NCI-H748 treated with DMSO at 0.1 percent for 48 hours (cell line): ENCODE measurements at places on chromosomes 1 and 21.

- no peak for DNase-seq
Measured at GRCh38 chr1:175704621-175705020, 38.8 kb downstream of the TNR start.

DNA sequence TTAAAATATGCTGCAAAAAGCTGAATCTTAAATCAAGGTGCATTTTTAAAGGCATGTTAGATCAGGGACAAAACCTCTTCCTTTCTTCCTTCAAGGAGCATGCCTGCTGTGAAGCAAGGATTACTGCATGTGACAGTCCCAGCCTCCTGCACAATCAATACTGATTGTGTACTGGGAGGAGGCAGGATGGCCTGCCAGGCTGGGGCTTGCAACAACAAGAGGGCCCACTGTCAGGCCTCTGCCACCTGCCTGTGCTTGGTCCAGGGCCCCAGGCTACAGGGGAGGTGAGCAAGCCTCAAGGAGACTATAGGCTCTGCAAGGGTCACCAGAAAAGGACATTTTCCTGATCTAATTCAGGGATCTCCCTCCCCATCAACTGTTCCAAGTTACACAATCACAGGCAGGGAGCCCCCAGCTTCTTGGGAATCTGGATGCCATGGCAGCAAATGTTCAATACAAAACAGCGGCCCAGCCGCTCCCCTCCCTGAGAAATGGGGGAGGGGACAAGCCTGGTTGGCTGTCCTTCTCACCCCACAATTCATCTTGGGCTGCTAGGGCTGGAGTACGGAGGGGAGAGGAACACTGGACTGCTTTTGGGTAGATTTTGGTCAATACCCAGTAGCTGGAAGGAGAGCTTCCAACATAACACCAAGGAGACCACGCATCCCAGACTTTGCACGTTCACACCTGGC, 76.7 kb downstream of the SSBP3 start:
- DNase-seq: no peak

DNA sequence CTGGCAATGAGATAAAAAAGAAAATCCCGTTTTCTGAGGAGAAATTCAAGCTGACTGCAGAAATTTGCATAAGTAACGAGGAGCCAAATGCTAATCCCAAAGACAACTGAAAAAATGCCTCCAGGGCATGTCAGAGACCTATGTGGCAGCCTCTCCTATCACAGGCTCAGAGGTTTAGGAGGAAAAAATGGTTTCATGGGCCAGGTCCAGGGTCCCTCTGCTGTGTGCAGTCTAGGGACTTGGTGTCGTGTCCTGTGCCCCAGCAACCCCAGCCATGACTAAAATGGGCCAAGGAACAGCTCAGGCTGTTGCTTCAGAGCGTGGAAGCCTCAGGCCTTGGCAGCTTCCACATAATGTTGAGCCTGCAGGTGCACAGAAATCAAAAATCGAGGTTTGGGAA, 456.5 kb downstream of the DPYD start:
- DNase-seq: no peak

DNA sequence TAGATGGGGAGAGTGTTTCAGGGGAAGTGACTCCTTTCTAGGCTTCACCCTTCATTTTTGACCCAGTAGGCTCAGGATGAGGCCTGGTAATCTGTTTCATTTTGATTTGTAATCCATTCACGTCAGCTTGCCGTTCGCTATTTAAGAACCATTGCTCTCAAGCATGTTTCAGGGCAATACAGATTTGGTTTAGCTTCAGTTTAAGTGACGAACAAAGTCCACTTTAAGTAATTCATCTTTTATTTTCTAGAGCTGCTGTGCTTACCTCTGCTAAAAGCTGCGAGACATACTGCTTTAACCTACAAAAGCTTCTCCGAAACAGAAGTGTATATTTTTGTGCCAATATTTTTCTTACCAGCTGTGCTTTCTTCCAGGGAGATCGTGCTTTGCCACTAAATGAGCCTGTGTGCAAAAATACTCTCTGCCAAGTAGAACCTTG, 8.9 kb upstream of the FMO3 start:
- DNase-seq: no peak

GRCh38 chr1:29990304-29990703, 733.1 kb downstream of the MATN1 start:
- DNase-seq: no peak
